ENCODE measurements at places on chromosomes 4 and X.

DNA sequence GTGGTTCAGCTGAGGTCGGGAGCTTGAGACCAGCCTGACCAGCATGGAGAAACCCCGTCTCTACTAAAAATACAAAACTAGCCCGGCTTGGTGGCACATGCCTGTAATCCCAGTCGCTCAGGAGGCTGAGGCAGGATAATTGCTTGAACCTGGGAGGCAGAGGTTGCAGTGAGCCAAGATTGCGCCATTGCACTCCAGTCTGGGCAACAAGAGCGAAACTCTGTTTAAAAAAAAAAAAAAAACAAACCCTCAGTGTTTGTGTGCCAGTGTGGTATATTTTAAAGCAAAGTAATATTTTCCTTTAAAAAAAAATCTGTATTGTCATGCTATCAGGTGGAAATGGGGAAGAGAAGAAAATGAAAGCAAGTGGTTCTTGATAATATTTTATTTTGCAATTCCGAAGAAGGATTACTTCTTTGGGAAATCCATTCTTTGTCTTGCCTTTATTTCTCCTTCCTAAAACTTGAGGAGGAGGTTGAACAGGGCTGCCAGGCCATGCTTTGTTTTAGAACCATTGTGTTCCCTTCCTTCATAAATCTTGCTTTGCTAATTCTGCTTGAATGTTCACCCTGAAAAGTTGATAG, 14.4 kb downstream of the ALG13 start:
- DNase-seq, result no peak

DNA sequence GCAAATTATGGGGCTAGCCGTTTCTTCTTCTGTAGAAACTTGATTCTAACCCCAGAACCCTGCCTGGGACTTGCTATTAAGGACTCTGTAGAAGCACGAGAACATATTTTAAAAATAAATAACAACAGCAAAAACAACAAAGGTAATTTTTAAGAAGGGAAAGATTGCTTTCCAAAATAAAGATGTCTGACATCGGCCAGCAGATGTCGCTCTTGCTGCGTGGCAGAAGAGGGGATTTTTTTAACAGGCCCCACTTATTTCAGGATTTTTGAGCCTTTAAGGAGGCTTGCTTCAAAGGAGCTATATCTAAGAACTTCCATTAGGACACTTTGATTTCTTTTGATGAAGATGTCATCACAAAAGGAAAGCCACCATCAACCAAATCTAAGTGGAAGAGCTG, 62.8 kb upstream of the EGFL6 start:
- peak; percentile 35 for DNase-seq

GRCh38 chrX:5774446-5774845, 454.2 kb downstream of the NLGN4X start:
- DNase-seq, result no peak

GRCh38 chr4:127832585-127832984, 48.1 kb upstream of the PLK4 start:
- DNase-seq, result no peak

DNA sequence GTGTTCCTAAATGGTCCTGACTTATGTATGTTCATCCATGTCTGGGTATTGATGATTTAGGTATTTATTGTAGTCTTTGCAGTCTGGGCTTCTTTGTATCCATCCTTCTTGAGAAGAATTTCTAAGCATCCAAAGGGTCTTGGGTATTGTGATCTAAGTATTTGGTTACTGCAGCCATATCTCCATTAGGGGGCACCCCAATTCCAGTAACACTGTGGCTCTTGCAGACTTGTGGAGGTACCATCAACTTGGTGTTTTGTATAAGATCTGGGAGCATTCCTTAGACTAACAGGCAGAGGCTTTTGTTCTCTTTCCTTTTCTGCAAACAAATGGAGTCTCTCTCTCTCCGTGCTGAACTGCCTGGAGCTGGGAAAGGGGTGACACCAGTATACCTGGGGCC, 113.7 kb upstream of the NEXMIF start:
- no peak for DNase-seq

- no peak for DNase-seq
Measured at GRCh38 chr4:22814906-22815305, 122.2 kb downstream of the GBA3 start.

- DNase-seq, result no peak
Measured at GRCh38 chrX:1360171-1360570, 23.6 kb downstream of the IL3RA start.

DNA sequence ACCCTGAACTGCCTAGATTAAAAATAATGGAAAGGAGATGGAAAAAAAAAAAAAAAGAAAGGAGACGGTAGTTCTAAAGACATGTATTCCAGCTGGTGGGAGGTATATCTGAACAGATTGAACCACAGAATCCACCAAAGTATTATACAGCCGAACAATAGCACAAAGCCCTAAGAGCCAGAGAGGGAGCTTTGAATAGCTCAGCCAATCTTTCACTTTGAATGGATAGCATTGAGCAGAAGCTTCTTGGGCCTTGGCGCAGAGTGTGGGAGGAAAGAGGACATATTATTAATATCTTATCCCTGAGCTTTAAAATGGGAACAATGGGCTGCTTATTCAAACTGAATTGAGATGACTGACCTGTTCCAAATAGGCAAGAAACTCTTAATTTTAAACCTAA, 147.8 kb upstream of the PAQR3 start:
- DNase-seq, result no peak

DNA sequence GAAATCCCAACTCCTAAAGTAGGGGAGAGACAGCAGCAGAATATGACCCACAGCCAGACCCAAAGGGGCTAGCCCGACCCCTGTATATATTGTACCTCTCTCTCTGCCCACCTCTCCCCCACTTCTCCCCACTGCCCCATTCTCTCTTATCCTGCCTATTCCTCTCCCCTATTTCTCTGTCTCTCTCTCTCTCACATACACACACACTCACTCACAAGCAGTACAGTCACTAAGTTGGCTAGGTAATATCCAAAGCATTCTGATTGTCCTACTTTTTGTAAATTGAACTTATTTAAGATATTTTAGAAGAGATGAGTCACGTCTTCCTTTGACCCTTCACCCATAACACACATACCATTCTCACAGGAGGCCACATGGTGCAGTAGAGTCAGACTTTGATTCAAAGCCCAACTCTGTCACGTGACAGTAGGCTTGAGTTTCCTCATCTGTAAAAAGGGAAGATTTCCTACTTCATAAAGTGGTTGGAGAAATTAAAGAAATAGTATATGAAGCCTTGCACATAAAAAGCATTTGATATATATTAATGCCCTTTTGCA, 29.5 kb downstream of the SRPX2 start:
- DNase-seq, result no peak

GRCh38 chrX:47217121-47217851, 1.2 kb upstream of the CDK16 start:
- DNase-seq, result no peak

DNA sequence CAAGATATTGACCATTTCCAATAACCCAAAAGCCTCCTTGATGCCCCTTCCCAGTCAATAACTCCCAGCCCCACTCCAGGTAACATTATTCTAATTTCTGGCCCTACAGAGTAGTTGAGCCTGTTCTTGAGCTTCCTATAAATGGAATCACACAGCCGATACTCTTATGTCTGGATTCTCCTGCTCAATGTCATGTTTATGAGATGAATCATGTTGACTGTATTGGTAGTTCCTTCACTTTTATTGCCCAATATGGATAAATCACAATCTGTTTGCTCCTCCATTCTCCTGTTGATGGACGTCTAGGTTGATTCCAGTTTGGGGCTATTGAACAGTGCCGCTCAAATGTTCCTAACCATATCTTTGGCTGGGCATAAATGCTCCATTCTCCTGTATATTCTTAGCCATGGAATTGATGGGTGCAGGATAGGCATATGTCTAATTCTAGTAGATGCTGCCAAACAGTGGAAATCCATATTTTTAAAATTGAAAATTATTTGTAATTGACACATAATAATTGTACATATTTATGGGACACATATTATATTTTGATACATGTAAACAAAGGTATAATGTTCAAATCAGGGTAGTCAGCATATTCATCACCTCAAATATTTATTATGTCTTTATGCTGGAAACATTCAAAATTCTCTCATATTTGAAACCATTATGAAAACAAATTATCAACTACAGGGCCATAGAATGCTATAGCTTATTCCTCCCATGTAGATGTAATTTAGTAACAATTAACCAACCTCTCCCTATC, 40.5 kb upstream of the SLC2A9 start:
- DNase-seq, result no peak

DNA sequence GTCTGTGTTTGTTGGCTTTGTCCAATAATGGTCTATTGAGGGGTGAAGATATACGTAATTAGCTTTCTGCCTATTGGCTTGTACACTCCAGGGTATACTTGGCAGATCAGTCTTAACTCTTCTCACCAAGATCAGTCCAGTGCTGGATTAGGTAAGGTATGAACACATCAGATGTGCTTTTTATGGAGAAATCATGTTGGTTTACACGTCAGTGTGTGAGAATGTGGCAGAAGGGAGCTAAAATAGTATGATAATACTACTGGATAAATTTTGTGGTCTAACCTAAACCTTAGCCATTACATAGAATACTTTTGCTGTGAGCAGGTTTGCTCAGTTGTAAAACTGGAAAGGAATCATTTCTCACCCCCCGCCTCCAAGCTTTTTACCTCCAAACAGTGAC, 4.2 kb downstream of the PDHA1 start:
- no peak for DNase-seq

DNA sequence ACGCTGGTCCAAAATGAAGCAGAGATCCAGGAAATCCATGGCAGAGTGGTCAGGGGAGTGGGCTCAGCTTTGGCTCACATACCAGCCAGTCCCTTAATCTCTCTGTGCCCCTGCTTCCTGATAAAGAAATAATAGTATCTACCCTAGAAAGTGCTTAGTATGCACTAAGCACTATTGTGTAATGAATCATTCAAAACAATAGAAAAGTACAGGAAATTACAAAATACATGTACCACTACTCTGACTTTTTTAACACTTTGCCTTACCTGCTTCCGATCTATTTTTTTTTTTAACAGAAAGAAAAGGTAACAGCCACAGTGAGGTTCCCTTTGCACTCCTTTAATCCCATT, 49.9 kb downstream of the TBC1D9 start:
- no peak for DNase-seq

GRCh38 chrX:23292988-23293651, 41.5 kb upstream of the PTCHD1 start:
- no peak for DNase-seq

DNA sequence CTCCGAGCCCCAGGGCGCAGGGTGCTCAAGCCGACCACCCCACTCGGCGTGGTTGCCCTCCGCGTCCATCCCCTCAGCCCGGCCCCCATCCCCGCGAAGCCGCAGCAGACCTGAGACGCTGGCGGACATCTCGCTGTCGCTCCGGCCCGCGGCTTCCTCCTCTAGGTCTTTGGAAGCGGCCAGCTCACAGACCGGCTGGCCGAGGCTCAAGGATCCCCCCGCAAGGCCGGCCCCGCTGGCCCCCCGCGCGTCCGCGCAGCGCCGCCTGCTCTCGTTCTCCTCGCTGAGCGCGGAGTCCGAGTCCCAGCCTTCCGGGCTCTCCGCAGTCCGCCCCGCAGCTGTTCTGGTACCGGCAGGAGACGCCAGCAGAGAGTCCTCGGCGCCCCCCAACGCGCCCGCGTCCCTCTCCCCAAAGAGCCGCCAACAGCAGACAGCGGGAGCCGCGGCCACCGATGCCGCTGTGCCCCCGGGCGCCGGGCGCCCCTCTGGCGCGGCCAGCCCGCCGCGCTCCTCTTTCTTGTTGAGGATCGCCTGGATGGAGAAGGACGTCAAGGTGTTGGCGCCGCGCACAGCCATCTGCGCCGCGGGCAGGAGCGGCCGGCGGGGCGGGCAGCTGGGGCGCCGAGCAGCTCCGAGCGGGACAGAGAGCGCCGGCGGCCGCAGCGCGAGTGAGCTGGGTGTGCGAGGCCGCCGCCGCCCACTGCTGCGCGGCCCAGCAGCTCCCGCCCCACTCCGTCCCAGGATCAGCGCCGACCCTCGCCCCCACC, at the start of gene NKX3-2:
TSS of gene NKX3-2 (minus strand) at position 670 of the 767 bp plus-strand sequence. CDS start at position 576, 94 bp downstream.
- no peak for DNase-seq

- DNase-seq, result peak; percentile 72
Measured at GRCh38 chr4:985123-985830, 1.6 kb upstream of the IDUA start.

- no peak for DNase-seq
Measured at GRCh38 chr4:183035256-183035655, 63.8 kb upstream of the WWC2 start.

- no peak for DNase-seq
Measured at GRCh38 chr4:24174602-24175001, 284.8 kb upstream of the PPARGC1A start.

DNA sequence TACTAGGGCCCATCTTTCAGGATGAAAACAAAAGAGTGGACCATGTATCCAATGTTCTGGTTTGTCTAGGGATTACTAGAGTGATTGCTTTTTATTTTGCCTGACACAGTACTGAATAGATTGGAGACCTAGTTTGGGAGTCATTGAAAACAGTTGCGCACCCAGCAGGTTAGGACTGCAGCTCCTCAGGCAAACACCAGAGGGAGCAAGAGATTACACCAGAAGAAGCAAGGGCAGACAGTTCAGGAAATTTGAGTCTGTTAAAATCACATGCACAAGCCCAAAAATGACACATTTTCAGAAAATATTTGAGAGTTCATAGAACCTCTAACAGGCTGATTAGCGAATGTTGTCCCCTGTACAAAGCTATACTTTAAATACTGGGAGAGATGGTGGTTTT, 55.6 kb downstream of the CYLC1 start:
- no peak for DNase-seq

GRCh38 chrX:106220177-106220576, 52.1 kb downstream of the PWWP3B start:
- no peak for DNase-seq
